ENCODE measurements at places on chromosomes 5 and 9.

GRCh38 chr5:97134634-97135033 is 7.8 kb downstream of the LIX1 start:
- no peak for DNase-seq

DNA sequence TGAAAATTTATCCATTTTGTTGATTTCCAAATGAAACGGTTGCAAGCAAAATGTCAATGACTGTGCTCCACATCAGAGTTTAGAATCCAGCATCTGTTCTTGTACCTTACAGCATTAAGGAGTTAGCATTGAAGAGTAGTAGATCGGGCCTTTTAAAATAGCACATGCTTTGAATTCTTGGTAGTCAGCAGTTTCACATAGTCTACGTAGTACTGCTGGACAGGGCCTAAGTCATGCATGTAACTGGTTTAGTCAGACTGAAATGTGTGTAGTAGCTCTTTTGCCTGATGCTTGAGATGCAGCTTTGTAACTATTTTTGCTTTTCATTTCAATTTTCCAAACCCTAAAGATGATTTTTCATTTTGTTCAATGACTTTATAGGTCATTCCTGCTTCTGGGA is 19.8 kb downstream of the LECT2 start:
- no peak for DNase-seq

GRCh38 chr9:124257844-124258606 is at the start of gene NEK6:
TSS of gene NEK6 (plus strand) at chr9:124257949. CDS start at chr9:124301965, 44,016 bp downstream.
- peak; percentile 43 for DNase-seq

- DNase-seq = no peak
These were observed 608.6 kb upstream of the DAB2 start for GRCh38 chr5:40033411-40033810.

GRCh38 chr5:176817841-176818377 is 7.5 kb downstream of the UNC5A start:
- no peak for DNase-seq

GRCh38 chr5:87746891-87747377 is 334.2 kb upstream of the CCNH start:
- no peak for DNase-seq

DNA sequence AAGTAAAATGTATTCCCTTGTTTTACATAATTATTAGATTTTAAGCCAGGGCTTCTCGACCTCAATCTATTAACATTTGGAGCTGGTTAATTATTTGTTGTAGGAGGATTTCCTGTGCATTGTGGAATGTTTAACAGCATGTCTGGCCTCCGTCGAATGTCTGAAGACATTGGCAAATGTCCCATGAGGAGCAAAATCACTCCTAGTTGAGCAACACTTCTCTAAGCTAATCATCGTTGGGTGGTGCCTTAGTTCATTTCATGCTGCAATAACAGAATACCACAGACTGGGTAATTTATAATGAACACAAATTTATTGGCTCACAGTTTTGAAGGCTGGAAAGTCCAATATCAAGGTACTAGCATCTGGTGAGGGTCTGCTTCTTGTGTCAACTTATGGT is 13.4 kb upstream of the VPS13A start:
- DNase-seq = no peak

DNA sequence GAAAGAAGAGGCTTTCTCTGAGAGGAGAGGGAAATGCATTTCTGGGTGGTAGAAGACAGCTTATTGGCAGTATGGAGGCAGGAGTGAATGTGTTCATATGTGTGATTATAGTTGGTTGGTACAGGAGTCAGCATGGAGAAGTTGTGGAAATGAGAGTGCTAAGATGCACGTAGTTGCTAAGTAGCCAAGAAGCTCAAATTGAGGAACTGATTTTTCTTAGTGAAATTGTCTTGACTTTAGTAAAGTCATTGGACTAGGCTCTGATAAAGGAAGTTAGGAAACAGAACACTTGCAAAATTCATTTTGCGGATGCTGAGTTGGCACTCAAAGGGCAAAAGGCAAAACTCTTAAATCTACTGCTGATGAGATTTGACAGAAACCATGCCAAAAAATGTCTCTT is 158.9 kb upstream of the VCAN start:
- DNase-seq = no peak

DNA sequence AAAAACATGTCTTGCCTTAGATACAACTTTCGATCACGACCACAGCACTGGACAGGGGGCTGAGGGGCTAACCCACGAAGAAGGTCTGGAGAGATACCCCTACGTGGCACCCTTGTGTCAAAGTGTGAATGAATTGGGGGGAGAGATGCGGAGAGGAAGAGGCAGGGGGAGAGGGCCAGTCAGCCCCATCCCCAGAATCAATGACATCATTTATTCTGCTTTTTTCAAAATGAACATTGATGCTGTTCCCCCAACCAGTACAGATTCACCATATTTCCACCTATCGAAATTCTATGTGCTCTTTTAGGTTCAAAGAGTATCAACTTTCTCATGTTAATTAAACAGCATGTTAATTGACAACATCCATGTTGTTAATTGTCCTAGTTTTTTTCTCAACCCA is 32.4 kb downstream of the DAP start:
- no peak for DNase-seq

- peak; percentile 82 for DNase-seq
These were observed 696 bp downstream of the ZFP62 start for GRCh38 chr5:180860273-180860886.

- DNase-seq = no peak
These were observed 286.6 kb upstream of the IZUMO3 start for GRCh38 chr9:24832307-24832706.

DNA sequence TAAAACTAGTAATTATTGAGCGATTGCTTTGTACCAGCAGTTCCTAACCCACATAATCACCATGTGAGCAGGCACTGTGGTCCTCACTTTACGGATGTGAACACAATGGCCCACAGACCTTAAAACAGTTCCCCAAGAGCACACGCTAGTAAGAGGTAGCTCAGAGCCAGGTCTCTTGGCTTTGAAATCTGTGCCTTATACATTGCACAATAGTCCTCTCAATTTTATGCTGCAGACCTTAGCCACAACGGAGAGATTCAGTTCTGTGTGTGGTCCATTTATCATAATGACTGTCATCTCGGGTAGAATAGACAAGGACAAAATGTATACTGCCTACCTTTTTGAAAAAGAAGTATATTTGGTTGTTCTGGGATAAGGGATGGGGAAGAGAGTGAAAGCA is 289.0 kb upstream of the ANKRD55 start:
- DNase-seq = no peak

Measured in SW 1271 (cell line).